ENCODE measurements at places on chromosomes 3 and 15.

DNA sequence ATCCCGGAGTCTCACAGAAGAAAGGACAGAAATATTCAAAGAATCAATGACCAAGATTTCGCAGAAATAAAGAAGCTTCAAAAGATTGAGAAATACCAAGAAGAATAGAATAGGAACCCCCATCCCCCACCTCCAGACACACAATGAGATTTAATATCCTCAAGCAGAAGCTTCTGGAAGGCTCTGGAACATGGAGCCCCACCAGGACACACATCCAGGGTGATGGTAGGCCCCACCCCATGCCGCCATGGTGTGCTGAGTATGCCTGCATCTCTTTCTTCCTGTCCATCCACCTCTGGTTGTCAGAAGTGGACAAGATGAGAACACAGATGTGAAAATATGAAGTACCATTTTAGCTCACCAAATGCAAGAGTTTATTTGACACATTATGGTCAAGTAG is 19.3 kb downstream of the PRR23E start:
- no peak for DNase-seq
- H3K4me1 ChIP-seq, result peaks cover 2% of the 10 kb centered on the region
- H3K27me3 ChIP-seq, result peaks cover 7% of the 10 kb centered on the region
- no peak overlapping the region for H3K27ac ChIP-seq
- H3K4me3 ChIP-seq, result no peak overlapping the region
- no peaks in the 10 kb centered on the region for H3K36me3 ChIP-seq

DNA sequence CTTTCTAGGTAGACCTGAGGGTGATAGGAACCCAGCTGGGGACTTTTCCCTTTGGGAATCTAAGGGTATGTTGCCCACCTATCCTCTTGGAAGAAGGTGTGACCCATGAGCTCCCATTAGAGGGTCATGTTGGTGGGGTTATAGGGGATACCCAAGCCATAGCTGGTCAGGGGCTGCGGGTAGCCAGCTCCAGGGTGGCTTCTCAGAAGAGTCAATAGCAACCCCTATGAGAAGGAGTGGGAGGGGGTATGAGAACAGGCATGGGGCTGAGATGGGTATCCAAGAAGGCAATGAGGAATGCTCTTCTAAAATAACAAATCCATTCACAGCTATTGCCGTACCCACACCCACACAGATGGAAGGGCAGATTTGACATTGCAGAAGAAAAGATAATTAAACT is 217.8 kb downstream of the UACA start:
- no peak for DNase-seq
- H3K27me3 ChIP-seq, result no peaks in the 10 kb centered on the region
- peak overlapping the region; percentile 72 for H3K27ac ChIP-seq
- H3K36me3 ChIP-seq, result peaks cover 6% of the 10 kb centered on the region
- H3K4me1 ChIP-seq, result peaks cover 39% of the 10 kb centered on the region

DNA sequence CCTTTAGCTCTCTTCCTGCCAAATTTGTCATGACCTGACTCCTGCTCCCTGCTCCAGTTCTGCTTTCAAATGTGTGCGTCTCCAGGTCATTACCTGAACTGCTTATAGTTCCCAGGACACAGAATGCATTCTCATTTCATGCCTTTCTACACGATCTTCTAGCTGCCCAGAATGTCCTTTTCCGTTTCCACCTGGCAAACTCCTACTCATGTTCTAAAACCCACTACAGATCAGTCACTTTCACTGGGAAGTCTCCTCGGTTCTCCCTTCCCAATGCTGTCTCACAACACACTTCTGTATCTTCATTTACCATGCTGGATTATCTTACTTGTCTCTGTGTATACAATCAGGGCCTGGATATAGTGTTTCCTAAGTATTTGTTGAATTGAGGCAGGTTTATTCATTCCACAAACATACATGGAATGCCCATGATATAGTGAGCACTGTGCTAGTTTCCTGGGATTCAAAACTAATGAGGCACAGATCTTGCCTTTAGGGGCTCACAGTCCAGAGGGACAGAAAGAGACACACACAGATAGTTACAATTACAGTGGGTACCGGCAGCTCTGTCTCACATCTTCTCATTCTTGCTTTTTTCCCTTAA is 1.6 kb upstream of the NOX5 start:
- DNase-seq, result no peak
- H3K4me1 ChIP-seq, result no peaks in the 10 kb centered on the region
- H3K36me3 ChIP-seq, result peaks cover 7% of the 10 kb centered on the region
- H3K4me3 ChIP-seq, result no peak overlapping the region
- no peak overlapping the region for H3K27ac ChIP-seq

DNA sequence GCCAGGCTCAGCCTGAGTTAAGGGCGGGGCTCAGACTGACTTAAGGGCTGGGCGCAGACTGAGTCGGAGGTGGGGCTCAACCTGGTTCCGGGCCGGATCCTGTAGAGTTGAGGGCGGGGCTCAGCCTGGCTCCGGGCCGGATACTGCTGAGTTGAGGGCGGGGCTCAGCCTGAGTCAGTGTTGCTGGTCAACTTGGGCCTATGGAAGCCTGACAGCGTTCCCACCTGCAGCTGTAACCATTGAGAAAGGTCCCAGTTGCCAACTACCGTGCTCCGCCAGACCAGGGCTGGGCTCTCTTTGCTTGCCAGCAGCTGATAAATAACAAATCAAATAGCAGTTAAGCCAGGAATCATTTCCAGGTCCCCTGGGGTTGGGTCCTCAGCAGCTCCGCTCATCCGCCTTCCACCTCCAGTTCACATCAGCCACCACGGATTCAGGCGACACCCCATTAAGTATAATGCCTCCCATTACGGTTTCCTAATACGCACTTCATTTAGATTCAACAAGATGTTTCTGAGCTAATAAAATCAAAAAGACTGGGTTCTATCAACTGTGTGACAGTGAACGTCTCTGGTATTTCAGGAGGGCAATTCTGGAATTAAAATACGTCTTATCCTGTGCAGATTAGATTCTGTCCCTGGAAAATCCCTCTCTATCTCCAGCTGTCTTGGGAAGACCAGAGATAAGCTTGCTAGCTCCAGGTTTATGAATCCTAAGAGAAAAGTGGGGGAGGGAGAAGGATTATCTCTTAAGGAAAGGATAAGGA is 7.3 kb downstream of the GRIP2 start:
- H3K4me1 ChIP-seq, result no peaks in the 10 kb centered on the region
- H3K27ac ChIP-seq, result no peak overlapping the region
- no peak overlapping the region for H3K4me3 ChIP-seq

DNA sequence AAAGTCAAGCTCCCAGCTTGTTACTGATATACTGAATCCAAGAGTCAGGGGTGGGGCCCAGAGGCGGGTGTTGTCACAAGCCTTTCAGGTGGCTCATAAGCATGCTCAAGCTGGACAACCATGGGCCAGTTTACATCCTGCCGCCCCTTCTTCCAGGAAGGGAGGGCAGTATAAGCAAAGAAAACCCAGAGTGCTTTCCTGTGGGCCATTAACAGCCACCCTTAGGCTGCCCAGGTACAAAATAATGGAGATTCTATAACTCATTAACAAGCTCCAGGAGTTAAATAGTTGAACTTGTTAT is 183.2 kb downstream of the NTRK3 start:
- H3K36me3 ChIP-seq, result no peaks in the 10 kb centered on the region
- no peak for DNase-seq
- no peak overlapping the region for H3K27ac ChIP-seq
- no peak overlapping the region for H3K4me3 ChIP-seq
- H3K27me3 ChIP-seq, result peaks cover 3% of the 10 kb centered on the region
- no peaks in the 10 kb centered on the region for H3K4me1 ChIP-seq

DNA sequence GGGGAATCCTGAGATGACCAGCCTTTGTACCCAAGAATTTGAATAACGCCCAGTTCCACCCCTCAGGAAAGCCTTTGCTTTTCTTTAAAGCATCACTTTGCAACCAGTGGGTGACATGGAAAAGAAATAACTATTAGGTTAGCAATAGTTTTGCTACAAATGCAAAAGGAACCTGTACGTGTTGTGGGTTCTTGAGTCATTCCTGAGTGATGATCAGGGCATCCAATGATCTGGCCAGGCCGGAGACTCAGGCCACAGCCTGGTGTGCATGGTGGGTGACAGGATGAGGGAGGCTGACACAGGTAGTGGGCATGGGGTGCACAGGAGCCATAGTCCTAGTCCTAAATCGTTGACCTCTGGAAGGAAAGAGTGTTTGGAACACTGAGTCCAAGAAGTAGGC is 321.4 kb upstream of the IL12A start:
- H3K27me3 ChIP-seq, result no peaks in the 10 kb centered on the region
- no peaks in the 10 kb centered on the region for H3K36me3 ChIP-seq
- H3K4me1 ChIP-seq, result no peaks in the 10 kb centered on the region
- H3K4me3 ChIP-seq, result no peak overlapping the region
- DNase-seq, result no peak
- no peak overlapping the region for H3K27ac ChIP-seq

- H3K4me1 ChIP-seq, result no peaks in the 10 kb centered on the region
- peaks cover 40% of the 10 kb centered on the region for H3K27me3 ChIP-seq
- no peak for DNase-seq
- H3K27ac ChIP-seq, result no peak overlapping the region
Measured at GRCh38 chr15:33756961-33757360, 211.3 kb upstream of the CHRM5 start.

DNA sequence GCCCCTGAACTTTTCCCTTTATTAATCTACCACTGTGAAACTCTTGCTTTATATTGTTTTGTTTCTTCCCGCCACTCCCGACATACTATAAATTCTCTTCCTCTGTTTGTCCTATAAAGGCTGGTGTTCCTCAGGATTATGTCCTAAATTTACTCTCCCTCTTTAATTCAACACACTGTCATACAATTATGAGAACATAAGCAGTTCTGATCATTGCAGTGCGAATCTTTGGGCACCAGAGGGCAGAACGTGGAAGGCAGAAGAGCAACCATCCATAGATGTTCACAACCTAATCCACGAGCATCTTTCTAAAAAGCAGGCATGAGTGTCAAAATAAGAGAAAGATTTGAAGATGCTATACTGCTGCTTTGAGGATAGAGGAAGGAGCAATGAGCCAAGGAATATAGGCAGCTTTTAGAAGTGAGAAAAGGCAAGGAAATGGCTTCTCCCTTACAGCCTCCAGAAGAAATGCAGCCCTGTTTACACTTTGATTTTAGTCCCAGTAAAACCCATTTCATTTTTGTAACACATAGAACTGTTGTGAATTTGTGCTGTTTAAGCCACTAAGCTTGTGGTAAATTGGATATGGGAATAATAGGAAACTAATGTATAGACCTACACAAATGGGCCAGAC is 179.4 kb downstream of the GBE1 start:
- DNase-seq, result peak; percentile 3
- H3K4me3 ChIP-seq, result no peak overlapping the region
- H3K27ac ChIP-seq, result no peak overlapping the region
- peaks cover 10% of the 10 kb centered on the region for H3K36me3 ChIP-seq
- H3K27me3 ChIP-seq, result no peaks in the 10 kb centered on the region

DNA sequence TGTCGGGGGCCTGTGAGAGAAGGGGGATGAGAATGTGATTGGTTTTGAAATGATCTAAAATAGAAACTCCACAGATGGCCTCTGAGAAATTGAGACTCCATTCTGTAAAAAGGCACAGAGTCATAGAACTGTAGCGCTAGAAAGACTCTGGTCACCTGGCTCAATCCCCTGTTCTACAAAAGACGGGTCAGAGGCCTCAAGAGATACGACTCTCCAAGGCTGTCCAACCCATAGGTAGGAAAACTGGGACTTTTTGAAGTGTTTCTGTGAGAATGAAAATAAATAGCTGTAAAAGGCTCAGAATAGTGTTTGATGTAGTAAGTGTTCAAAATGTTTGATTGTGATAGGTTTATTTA is 11.7 kb upstream of the TMC3 start:
- H3K4me1 ChIP-seq, result no peaks in the 10 kb centered on the region
- peaks cover 3% of the 10 kb centered on the region for H3K27me3 ChIP-seq
- no peak overlapping the region for H3K27ac ChIP-seq
- DNase-seq, result no peak

DNA sequence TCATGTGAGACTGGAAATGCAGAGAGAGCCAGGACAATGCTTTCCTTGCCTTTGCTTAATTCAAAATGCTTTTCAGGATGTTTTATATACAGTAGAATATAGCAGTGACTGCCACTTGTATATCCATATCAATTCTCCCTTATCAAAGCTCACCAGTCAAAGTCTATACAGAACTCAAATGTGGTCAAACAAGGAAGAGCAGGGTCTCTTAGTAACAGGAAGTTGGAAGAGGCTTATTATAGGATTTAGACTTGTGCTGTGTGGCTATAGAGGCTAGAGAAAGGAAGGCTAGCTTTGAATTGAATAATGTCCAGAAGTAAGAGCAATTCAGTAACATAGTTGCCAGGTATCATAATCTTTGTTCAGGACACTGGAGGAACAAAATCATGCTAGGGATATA is 4.4 kb upstream of the SI start:
- H3K4me3 ChIP-seq, result no peak overlapping the region
- no peaks in the 10 kb centered on the region for H3K36me3 ChIP-seq
- no peaks in the 10 kb centered on the region for H3K4me1 ChIP-seq
- no peak overlapping the region for H3K27ac ChIP-seq
- H3K27me3 ChIP-seq, result no peaks in the 10 kb centered on the region

- no peak overlapping the region for H3K4me3 ChIP-seq
- H3K27ac ChIP-seq, result no peak overlapping the region
- H3K36me3 ChIP-seq, result peaks cover 34% of the 10 kb centered on the region
- no peaks in the 10 kb centered on the region for H3K4me1 ChIP-seq
Measured at GRCh38 chr3:23900744-23901143, 16.0 kb downstream of the NKIRAS1 start.

DNA sequence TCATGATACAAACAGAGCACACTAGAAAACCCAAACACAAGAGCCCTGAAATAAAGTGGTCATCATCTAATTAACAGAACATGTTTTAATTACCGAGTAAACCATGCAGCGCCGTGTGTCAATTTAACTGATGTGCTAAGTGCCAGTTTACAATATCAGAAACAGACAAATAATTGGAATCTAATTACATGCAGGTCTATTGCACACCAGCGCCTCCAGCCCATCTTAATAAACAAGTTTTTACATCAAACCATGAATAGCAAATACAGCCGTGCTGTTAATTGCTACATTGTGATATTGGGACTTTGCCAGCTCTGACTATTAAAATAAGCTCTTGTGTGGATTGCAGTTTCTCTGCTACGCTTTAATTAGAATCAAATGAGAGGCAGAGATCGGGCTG is 510.2 kb upstream of the MDFIC2 start:
- H3K27me3 ChIP-seq, result peaks cover 8% of the 10 kb centered on the region
- no peaks in the 10 kb centered on the region for H3K36me3 ChIP-seq
- no peaks in the 10 kb centered on the region for H3K4me1 ChIP-seq
- H3K4me3 ChIP-seq, result no peak overlapping the region
- no peak for DNase-seq

DNA sequence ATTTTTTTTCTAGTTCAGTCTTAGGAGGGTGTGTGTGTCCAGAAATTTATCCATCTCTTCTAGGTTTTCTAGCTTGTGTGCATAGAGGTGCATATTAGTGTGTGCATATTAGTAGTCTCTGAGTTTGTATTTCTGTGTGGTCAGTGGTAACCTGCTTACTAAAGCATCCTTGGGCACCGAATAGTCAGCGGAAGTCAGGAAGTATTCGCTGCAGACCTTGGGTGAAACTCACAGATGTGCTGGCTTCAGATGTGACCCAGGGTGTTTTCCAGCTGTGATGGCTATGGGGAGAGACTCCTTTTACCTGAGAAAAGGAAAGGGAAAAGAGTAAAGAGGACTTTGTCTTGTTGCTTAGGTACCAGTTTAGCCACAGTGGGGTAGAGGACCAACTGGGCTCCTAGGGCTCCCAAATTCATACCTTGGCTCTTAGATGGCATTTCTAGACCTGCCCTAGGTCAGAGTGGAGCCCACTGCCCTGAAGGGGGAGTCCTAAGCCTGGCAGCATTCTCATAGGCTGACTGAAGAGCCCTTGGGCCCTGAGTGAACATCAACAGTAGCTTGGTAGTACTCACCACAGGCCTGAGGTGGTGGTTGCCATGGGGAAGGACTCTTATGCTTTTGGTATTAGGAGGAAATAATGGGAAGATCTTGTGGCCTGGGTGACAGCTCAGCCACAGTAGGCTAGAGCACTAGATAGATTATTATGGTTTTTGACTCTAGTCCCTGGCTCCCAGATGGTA is 286.0 kb upstream of the ZPLD1 start:
- no peak for DNase-seq
- peaks cover 17% of the 10 kb centered on the region for H3K4me1 ChIP-seq
- no peak overlapping the region for H3K4me3 ChIP-seq
- H3K36me3 ChIP-seq, result peaks cover 25% of the 10 kb centered on the region
